ENCODE measurements at places on chromosomes 12 and 14.

GRCh38 chr14:51657762-51658161, 6.1 kb downstream of the FRMD6 start:
- no peak for DNase-seq

DNA sequence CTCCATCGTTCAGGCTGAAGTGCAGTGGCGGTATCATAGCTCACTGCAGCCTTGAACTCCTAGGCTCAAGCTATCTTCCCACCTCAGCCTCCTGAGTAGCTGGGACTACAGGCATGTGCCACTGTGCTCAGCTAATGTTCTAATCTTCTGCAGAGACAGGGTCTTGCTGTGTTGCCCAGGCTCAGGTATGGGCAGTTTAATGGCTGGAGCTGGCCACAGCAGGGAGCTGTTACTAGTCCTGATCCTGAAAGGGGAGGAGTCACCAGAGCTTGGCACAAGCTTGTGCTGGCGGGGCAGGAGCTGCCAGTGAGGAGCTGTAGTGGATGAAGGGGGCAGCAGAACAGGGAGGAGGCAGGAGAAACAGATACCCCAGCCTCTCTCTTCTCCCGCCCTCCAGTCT, 10.6 kb downstream of the TMEM120B start:
- no peak for DNase-seq

DNA sequence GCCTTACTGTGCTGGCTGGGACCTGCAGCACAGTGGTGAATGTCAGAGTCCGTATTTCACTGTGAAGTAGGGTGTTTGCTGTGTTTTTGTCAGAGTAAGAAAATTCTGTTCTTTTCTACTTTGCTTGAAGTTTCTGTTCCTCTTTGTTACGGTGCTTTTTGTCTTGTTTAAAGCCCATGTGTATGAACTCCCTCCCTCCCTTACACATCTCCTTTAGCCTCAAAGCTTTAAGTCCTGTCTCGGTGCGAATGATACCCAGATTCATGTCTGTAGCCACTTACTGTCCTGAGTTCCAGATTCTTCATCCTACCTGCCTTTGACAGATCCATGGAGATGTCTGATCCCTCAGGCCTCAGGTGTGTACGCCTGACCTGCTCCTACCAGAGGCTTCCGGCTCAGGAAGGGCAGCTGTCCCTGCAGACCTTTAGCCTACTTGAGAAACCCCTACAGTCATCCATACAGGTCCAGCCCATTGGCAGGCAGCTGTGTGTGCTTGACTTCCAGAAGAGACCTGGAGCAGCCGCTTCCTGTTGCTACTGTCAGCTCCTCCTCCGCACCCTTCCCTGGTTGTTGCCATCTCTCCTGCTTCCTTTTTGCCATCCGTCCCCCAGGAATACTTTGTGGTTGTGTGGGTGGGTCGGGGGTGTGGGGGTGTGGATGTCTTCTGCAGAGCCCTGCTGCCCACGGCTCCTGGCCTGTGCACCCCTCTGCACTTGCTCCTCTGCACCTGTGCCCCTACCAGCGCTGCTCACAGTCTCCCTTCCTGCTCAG, 72.9 kb downstream of the DDX51 start:
- no peak for DNase-seq

- no peak for DNase-seq
Observed at GRCh38 chr14:52494444-52494843, 57.9 kb downstream of the TXNDC16 start.

GRCh38 chr12:54370171-54370730, 6.0 kb upstream of the GPR84 start:
- peak; percentile 61 for DNase-seq
